ENCODE measurements at places on chromosomes 1 and 21.
A peak's percentile ranks its signal among the peaks of the same experiment; 100 is the strongest.

DNA sequence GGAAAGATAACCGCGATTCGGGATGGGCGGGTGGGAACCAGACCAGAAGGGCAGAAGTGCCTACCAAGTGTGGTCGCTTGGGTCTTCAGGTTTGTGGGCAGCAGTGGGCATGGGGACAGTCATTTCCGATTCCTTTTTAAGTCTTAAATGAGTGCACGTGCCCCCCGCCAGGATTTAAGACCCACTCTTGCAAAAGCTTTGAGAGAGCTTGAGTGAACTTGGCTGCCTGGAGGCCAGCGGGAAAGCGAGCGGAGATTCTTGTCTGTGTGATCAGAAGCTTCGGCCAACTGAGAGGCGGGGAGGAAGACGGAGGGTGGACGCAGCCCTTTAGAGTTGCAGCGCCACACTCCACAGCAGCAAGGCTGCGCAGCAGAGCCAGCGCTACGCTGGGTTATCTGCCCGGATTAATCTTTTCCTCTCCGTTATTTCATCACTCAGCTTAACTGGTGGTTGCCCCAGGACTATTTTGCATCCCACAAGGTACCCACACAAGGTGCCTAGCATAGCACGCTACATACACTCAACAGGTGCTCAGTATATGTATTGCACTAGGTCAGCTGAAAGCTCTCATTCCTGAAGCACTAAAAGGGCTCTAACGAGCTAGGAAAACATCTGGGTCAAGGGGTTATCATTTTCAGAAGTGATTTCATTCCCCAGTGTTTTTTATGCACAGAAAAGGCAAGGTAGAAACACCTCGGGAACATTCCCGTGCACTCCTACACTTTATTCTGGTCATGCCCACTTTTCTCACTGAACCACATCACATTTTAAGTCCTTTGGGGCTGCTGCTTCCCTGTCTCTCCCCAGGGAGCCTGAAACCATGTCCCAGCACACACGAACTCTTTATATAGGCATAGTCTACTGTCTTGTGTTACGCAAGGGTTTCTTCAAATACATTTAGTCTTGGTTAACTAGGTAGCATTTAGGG, 1.5 kb upstream of the BATF3 start:
- DNase-seq = no peak

DNA sequence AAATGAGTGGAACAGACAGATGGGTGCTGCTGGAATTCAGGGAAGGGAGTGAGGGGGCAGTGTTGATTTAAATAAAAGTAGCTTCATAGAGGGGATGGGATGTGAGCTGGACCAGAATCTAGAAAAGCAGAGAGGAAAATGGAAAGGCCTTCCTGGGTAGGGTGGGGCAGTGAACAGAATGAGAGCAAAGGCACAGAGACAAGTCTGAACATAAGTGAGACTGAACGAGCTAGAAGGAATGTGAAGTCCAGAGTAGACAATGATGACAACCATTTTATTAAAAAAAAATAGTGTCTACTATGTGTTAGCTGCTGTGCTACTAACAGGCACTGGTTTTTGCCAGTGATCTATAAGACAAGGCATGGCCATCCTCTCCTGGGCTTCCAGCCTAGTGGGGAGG, 36.0 kb downstream of the ELK4 start:
- DNase-seq = no peak

GRCh38 chr1:41888756-41889155, 30.0 kb downstream of the HIVEP3 start:
- no peak for DNase-seq

DNA sequence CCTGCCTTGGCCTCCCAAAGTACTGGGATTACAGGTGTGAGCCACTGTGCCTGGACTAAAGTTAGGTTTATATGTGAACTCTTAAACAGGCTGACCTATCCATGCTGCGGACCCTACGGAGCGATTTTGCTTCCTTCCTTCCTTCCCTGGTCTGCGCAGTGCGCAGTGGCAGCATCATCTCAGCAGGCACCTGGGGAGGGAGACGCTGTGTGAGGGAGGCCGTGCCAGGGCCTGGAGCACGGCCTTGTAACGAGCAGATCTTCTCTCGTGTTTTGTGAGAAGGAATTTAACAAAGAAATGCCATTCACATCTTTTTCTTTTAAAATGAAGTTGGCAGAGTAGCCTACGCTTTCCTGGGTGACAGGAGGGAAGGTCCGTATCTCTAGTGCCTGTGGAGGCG, 45.8 kb downstream of the PKNOX1 start:
- no peak for DNase-seq

DNA sequence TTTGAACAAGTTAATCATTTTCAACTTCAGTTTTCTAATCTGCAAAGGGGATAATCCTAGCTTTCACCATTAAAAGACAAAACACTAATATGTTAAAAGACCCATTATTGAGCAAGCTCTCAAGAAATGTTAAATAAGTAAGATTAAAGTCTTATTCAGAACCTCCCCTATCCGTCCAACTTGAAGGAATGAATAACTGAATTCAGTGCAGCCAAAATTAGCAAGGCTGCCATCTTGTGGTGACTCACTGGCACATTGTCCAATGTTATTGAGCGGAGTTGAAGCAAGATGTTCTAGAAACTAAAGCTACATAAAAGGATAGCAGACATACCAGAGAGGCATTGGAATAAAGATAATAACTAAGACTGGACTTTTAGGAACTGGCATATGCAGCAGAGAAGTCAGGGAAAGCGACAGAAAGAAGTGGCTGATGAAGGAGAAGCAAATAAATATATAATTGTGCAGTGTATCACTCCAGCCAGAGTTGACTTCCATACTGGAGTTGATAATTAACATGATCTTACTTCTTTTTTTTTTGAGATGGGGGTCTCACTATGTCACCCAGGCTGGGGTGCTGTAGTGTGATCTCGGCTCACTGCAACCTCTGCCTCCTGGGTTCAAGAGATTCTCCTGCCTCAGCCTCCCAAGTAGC, 8.2 kb upstream of the CAP1 start:
- DNase-seq = peak; percentile 57

DNA sequence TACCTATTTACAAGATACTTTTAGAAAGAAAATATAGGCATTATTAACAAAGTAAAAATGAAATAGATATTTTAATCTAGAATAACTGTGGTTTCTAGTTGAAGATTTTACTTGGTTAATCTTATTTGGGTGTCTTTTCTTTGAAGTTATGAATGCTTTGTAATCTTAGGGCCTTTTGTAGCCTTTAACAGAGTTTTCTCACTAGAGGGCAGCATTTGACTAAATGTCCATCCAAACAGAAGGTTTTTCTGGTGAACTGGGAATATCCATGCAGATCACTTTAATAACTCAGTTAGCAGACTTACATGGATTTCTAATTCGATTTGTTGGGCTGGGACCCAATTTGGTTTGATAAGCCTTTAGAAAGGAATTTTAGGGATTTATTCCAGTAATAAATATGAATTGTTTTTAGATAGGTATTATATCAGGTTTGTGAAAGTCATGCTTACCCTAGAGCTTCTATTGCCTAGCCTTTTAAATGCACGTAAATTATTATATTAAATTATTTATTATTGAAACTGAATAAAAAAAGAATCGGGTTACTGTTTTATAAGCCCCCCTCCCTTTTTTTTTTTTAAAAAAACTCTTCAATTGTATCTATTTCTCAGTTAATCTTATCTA, 119.7 kb downstream of the ZNF326 start:
- DNase-seq = peak; percentile 20
